ENCODE measurements at places on chromosomes 4 and X.

- no peak for DNase-seq
These were observed 23.8 kb downstream of the PPP1R2C start for GRCh38 chrX:42754115-42754514.

DNA sequence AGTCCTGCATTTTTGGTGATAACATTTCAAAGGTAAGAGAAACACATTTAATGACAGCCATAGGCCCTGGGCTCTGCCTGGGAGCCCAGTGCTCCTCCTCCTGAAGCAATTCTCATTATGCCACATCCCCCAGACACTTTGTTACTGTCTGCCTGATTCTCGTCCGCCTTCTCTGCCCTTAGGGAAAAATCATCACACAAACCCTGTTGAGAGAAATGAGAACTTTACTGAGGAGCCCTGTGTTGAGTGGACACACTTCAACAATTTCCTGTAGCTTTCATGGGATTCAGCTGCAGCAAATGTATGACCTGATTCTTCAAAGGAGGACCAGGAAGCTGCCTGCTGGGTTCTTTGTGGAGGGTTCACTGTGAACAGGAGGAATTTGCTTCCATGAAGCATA, 566.5 kb upstream of the FRG1 start:
- no peak for DNase-seq

- DNase-seq: no peak
These were observed 1833.2 kb upstream of the PCDH7 start for GRCh38 chr4:28886934-28887333.

- DNase-seq: no peak
These were observed 78.1 kb downstream of the RLIM start for GRCh38 chrX:74536152-74536831.

GRCh38 chrX:72381439-72382201, 75.9 kb upstream of the CITED1 start:
- DNase-seq: peak; percentile 25

GRCh38 chr4:45409536-45409935, 683.2 kb upstream of the GNPDA2 start:
- no peak for DNase-seq

GRCh38 chr4:88937081-88937480, 119.9 kb downstream of the FAM13A start:
- no peak for DNase-seq
